ENCODE measurements at places on chromosomes 5 and 9.
A peak's percentile ranks its signal among the peaks of the same experiment; 100 is the strongest.

DNA sequence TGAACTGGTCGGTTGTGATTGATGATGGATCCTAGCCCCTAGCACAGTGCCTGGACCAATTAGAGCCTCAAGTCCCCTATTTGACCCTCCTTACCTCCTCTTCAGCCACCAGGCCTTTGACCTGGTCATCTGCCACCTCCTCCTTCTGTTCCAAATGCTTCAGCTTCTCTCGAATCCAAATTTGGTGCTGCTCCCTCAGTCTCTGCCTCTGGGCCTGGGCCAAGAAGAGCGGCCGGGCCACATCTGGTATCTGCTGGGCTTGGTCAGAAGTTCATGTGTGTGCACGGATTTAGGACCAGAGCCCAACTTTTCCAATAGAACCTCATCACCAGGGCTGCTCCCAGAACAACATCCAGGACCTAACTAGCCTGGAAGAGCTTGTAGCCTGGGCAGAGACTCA is 6.5 kb downstream of the SLC35A4 start:
- no peak for DNase-seq

DNA sequence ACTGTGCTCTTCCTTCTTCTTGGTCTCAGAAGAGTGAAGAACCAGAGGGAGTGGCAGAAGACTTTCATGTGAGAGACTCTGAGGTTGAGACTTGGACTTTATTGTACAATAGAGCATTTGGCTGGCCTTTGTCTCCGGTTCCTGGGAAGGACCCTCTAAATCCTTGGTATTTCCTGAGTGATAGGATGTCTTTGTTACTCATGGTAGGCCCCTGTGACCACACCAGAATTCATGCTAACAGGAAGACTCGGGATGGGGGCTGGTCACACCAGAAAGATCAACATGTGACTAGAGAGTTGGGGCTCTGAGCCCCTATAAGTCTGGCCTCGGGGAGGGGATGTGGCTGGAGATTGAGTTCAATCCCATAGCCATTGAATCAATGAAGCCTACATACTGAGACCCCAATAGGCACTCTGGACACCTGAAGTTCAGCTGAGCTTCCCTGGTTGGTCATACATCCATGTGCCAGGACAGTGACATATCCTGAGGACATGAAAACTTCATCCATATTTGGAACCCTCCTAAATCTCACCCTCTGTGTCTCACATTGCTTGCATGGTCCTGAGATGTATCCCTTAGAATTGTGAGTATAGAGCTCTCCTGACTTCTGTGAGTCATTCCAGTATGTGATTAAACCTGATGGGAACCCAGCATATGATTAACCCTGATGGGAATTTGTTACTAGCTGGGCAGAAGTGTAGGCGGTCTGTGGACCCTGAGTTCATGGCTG is 201.7 kb downstream of the GADD45G start:
- DNase-seq = no peak

GRCh38 chr9:130897105-130897751 is 616 bp upstream of the QRFP start:
- no peak for DNase-seq

DNA sequence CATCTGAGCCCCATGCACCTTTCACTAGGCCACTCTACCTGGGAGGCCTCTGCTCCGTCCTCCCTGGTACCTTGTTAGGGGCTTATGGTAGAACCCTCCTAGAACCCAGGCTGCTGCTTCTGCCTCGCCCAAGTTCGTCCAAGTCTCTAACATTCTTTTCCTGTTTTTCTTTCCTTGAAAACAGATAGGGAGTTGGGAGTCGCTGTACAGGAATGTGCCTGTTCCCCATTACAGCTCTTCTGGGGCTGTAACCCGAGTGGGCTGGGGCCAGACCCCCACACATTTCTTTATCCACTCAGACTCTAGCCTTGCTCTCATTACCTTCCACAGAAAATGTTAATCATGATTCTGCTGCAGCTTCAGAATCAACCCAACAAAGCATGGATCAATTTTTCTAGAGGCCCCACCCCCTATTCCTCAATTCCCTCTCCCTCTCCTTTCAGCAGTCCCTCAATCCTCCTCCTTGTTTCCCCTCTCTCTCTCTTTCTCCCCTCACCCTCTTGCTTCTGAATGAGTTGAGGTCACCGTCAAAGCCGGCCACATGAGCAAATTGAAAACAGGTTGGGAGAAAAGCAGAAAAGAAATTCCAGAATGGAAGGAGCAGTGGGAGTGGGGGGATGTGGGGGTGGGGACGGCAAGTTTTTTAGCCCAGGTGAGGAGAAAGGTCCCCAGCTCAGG is 193.8 kb upstream of the TRIM32 start:
- DNase-seq = no peak

GRCh38 chr5:138336952-138337684 is 948 bp upstream of the FAM53C start:
- DNase-seq = no peak

- DNase-seq = no peak
These were observed 117.0 kb downstream of the CARTPT start for GRCh38 chr5:71836084-71836483.

DNA sequence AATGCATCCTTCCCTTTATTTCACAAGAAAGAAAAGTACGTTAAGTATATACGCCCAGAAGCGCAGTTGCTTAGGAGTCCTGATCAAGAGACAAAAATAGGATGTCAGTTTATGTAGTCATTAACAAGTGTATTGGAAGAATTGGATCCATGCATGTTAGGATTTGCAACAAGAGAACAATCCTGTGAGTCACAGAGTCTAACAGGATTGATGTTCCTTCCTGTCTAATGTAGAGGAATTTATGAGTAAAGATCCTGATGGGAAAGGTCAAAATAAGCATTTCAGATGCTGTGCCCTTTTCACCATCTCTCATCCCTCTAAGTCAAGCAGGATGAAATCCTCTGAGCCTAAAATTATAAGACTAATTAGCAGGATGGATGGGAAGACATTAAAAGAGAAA is 406.0 kb upstream of the GRIA1 start:
- no peak for DNase-seq

- DNase-seq = no peak
These were observed 181.8 kb upstream of the MVB12B start for GRCh38 chr9:126144603-126145456.

DNA sequence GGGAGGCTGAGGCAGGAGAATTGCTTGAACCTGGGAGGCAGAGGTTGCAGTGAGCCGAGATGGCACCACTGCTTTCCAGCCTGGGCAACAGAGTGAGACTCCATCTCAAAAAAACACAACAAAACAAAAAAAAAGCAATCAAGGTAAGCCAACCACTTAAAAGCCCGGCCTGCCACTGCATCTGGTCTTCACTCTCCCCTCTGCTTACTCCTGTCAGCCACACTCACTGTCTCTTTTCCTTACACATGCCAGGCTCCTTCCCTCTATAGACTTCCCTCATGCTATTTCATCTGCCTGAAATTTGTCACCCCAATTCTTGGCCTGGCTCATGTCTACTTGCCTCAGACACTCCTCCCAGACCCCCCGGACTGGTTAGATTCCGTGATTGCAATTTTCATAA is 17.6 kb upstream of the LIFR start:
- no peak for DNase-seq

DNA sequence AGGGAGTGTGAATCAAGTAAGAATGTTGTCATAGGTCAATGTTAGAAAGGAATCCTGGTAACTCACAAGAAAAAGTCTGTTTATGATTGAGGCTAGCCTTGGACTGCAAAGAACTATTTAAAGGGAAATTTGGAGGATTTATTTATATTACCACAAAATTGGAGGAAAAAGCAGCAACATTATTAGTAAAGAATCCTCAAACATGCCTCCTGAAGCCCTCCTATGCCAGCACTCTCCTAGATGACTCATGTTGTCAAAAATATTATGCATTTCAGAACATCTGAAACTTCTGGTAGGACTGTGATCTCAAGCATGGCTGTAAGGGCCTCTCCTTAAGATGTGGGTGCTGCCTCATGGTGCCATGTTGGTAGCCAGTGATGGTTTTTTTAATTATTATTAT is 628.5 kb downstream of the CHSY3 start:
- no peak for DNase-seq

DNA sequence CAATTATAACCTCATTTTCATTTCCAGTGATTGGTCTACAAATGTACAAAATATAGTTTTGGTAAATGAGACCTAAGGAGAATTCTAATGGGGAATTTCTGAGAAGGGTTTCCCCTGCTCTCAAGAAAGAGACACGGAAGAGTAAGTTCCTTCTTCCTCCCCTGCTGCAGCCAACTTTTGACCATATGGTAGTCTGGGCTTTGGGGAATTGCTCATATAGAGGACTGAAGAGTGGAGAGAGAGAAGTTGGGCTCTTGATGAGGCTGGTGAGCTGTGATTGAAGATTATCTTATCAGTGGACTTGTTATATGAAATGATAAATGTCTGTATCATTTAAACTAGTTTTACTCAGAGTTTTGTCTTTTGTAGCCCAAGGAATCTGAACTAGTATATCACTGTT is 4.3 kb upstream of the LNPEP start:
- no peak for DNase-seq

- no peak for DNase-seq
These were observed 391.1 kb upstream of the GRAMD2B start for GRCh38 chr5:126031989-126032716.

GRCh38 chr5:132425009-132425937 is 55.8 kb downstream of the SLC22A5 start:
- peak; percentile 66 for DNase-seq

GRCh38 chr5:68994645-68995044 is 99.2 kb upstream of the SLC30A5 start:
- DNase-seq = no peak

GRCh38 chr5:67515020-67515689 is 318.6 kb upstream of the CD180 start:
- no peak for DNase-seq

DNA sequence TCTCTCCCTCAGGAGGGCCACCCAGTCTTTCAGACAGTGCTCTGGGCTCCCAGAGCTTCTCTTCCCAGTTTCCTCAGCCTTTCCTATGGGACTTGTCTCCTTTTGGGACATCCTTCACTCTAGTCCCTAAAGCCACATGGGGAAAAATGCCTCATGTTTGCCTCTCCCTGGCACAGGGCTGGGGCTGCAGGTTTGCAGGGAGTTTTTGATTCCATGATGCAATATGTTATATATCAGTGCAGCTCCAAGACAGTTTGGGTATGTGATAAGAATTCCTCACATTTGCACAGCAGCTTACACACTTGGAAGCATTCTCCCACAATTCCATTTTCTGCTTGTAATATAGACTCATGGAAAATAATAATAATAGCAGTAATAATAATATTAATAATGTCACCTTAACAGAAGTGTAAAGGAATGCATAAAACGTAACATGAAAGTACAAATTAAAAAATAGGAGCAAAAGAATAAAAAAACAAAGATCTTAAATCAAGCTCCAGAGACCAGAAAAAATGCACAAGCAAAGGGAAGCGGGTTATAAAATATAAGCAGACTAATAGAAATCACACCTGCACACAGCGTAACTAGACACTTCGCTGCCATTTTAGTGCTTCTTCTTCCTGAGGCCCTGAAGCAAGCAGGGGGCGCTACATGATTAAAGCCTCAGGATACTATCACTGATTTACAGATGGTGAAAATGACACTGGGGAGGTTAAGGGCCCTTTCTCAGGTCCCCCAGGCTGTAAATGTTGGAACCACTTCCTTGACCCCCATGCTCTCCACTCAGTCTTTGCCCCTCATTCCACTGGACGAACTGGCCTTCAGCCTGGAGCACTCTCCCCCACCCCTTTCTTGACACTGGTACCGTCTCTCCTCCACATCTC is 70.0 kb upstream of the IL17B start:
- no peak for DNase-seq

DNA sequence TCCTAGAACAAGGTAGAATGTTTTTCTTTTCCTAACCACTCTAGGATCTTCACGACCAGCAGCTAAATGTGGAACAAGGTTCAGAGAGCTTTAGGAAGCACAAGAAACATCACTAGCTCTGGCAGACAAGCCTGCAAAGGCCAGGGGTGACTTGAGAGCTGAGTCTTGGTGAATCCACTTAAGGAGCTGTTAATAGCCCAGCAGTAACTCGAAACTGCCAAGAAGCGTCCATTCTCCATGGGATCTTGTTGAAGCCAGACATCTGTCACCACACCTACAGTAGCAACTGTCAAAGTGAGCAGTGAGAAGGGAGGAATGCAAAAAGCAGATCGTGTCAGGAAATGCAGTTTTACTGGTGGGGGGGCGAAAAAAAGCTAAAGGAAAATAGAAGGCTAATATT is 87.2 kb downstream of the ATPSCKMT start:
- DNase-seq = no peak

GRCh38 chr5:68484307-68485068 is 268.9 kb downstream of the PIK3R1 start:
- DNase-seq = no peak

DNA sequence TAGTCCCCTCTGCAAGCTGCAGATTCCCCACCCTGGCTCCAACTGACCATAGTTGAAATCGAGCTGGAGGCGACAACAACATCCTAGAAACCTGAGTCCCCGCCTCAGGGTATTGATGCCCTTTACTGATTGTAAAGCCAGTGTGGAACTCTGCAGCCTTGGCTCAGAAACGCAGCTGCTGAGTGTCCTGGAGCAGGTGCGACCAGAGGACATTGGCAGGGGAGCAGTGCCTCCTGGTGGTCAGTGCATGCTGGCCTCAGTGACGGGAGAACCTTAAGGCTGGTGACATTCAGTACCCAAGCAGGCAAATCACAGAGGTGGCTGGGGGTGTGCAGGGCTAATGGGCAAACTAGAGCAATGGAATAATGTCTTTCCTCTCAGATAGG is 20.4 kb upstream of the ZNF354B start:
- DNase-seq = peak; percentile 28

DNA sequence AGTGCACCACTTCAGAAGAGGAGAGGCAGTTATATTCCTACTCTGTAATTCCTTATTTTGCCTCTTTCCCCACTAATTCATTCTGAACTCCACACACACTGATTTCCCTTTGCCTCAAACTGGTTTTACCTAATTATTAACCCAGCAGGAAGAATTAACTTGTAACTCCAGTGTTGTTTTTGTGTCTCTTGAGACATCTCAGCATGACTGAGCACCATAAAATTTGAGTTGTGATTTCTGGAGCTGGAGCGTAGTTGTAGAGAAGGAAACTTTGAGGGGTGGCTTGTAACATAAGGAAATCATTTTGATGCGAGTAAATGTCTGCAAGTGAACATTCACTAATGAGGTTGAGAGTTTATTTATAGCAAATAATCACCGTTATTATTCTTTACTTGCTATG is 265.2 kb downstream of the TMEM38B start:
- no peak for DNase-seq

DNA sequence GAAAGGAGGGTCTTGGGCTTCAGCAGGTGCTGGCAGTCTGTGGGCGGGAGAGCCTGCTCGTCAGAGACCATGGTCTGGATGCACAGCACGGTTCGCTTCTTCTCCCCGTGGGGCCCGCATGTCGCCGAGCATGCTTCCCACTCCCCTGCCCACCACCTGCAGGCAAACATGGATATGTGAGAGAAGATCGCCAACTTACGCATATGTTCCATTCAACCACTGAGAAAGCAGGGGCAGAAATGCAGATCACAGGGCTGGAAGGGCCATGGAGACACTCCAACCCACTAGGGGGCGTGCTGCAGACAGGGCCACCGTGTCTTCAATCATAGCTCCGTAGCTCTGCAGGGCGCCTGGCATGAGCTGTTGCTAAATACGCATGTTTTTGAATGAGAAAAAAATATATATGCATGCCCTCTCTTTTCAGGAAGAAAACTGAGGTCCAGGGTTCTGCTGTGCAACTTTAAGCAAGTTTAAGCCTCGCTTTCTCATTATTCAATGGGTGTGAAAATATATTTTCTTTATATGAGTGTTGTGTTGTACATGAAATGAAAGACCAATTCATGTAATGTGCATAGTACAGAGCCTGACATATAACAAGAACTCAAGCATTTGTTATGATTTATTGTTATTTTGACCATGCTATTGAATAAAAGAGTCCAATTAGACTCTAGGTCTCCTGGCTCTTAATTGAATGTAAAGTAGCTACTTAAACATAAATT is 148.0 kb downstream of the TARS1 start:
- peak; percentile 2 for DNase-seq

- DNase-seq = no peak
These were observed 24.1 kb downstream of the SAR1B start for GRCh38 chr5:134608555-134608954.

All from activated CD4-positive, alpha-beta T cell treated with anti-CD3 and anti-CD28 coated beads, Interleukin-2, amount 50 U/mL, for 4 hours (primary cell).